ENCODE measurements at places on chromosomes 11 and 22. TPM values are rescaled to one million over a fixed set of nuclear protein-coding genes. Genes with fewer than 3 reads are reported as not detected.

DNA sequence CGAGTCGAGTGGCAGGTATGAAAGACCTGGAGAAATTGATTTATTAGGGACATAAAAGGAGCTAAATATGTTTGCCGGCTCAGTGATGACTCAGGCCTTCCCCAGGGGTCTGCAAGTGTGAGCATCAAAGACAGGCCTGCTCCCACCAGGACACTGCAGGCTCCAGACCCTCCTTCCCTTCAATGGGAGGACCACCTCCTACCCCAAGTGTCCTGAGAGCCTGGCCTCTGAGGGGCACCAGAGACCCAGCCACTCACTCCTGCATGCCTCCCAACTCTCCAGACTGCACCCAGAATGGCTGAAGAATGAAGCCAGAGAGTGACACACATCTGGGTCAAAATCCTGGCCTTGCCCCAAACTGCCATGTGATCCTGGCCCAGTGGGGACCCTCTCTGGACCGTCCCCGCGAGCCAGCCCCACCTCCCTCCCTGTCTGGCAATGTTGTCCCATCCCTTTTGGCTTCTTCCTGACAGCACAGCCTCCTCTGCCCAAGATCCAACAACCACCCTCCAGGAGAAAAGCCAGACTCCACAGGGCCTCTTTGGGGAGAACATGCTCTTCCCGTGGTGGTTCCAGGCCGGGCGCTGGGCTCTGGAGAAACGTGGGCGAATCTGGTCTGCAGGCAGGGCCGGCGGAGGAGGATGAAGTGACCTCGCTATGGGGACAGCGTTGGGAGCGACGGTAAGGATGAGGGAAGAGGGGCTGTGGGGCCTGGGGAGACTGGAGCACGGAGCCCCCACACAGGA is 36.2 kb downstream of the CYTH4 start:
- DNase-seq: no peak

DNA sequence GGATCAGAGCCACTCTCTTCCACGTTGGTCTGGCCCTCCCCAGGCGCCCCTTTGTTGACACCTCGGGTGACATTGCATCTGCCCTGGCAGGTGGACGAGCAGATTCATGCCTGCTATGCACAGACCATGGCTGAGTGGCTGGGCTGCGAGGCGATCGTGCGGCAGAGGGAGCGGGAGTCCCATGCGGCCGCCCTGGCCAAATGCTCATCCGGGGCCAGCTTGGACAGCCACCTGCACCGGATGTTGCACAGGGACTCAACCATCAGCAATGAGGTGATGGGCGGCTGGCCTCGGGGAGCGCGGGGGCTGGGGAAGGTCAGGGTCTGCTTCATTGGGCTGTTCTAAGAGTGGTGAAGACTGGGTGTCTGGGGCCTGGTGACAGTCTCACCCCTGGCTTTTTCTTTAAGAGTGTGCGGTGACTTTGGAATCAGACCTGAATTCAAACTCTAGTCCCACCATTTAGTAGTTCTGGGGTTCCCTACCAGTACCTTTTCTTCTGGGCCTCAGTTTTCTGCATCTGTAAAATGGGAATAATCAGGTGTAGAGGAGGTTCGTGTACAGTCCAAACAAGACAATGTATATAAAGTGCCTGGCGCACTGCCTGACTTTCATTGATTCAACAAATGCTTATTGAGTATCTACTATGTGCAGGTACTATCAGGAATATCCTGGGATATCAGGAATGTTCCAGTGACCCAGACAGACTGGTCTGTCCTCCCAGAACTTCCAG is 53.0 kb downstream of the LHFPL7 start:
- DNase-seq: no peak

- peak; percentile 67 for DNase-seq
Measured at GRCh38 chr22:47090591-47091245, 328.3 kb downstream of the TBC1D22A start.

DNA sequence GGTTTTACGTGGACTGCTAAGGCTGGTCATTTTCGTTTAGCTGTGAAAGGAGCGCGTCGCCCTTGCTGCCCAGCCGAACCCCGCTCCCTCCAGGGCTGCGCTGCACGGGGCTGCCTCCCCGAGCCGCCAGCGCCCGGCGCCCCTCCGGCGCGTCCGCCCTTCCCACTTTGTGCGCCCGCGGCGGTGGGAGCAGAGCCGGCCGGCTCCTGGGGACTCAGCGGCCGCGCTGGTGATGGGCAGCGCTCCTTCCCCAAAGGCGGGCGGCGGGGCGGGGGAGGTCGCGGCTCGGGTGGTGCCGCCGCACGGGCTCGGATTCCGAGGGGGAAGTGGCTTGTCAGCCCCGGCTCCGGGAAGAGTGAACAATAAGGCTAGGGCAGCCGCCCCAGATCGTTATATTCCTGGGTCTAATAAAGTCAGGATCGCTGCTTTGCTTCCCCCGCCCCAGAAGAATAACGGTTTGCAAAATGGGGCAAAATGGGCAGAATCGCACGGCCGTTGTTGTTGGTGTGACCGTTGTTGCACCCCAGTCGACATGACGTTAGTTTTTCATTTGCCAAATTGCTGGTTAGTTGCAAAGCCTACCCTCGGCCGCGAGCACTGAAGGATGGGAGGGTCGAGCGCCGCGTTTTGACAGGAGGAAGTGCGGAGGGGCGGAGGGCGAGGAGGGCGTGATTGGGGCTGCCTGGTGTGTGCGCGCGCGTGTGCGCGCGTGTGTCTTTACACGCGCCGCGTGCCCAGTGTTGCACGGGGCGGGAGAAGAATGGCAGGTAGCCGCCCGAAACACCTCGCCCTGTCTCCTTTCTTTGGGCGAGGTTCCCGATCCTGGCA is 745 bp downstream of the NCAM1 start:
- peak; percentile 40 for DNase-seq

GRCh38 chr11:77203901-77204753 is 76.1 kb downstream of the MYO7A start:
- no peak for DNase-seq

ANO1 gene
- total RNA-seq: 0.72 TPM

NCF4 gene
- not detected for total RNA-seq

CSRP3 gene
- not detected for total RNA-seq
